ENCODE measurements at places on chromosomes 6 and 20. TPM values are rescaled to one million over a fixed set of nuclear protein-coding genes. Genes with fewer than 3 reads are reported as not detected.

Gene BYSL
- total RNA-seq = 8.4 TPM

Gene KCNQ5
- total RNA-seq = not detected

Gene COL20A1
- not detected for total RNA-seq

Gene OPRL1
- total RNA-seq = 0.27 TPM

Gene NKAPL
- 6.3 TPM for total RNA-seq

Gene TPD52L1
- 57.8 TPM for total RNA-seq

Gene MATN4
- total RNA-seq = not detected

Gene FAM83B
- total RNA-seq = 3.3 TPM

Gene TBC1D20
- 23.3 TPM for total RNA-seq

Gene NNAT
- total RNA-seq = 0.25 TPM

Gene TBXT
- not detected for total RNA-seq

Gene GPX5
- total RNA-seq = not detected

Gene FAM217B
- 37.6 TPM for total RNA-seq

Gene SERPINB1
- total RNA-seq = 25.4 TPM

Gene SLC12A5
- total RNA-seq = 1.3 TPM

Gene KCNK17
- total RNA-seq = not detected

Gene TRIM15
- total RNA-seq = not detected

Gene PROKR2
- total RNA-seq = not detected

Gene SLC26A8
- total RNA-seq = not detected

Gene BACH2
- total RNA-seq = 1.5 TPM

Gene CASP8AP2
- 14.4 TPM for total RNA-seq

Gene VSX1
- total RNA-seq = not detected

Gene ZSCAN31
- 8.6 TPM for total RNA-seq

Gene TRAPPC3L
- 0.40 TPM for total RNA-seq

Gene TUBB2A
- 13.6 TPM for total RNA-seq

Gene HLA-DMB
- total RNA-seq = 10.6 TPM

Gene SLC2A10
- 1.9 TPM for total RNA-seq

Gene FAXC
- not detected for total RNA-seq

Gene TFAP2B
- not detected for total RNA-seq

Gene HLA-DPA1
- 37.7 TPM for total RNA-seq

Gene MAPK13
- total RNA-seq = 0.87 TPM

Gene MEA1
- total RNA-seq = 28.7 TPM

Gene MOCS3
- total RNA-seq = 3.1 TPM

Gene CFB
- total RNA-seq = 39.6 TPM

Gene MMP24
- total RNA-seq = 0.45 TPM

Gene DEFB118
- not detected for total RNA-seq

Gene SLC32A1
- total RNA-seq = not detected
